K562 (cell line): ENCODE measurements at places on chromosomes 2 and 18. TPM values are rescaled to one million over a fixed set of nuclear protein-coding genes. Genes with fewer than 3 reads are reported as not detected.

ZNF385B gene
- not detected in 2 replicates for total RNA-seq

TUBA4B gene
- not detected in 2 replicates for total RNA-seq

PAIP2B gene
- total RNA-seq, result 0.29 and 0.38 TPM in 2 replicates

- DNase-seq, result no peak
Measured at GRCh38 chr2:207121784-207122183, 44.0 kb downstream of the KLF7 start.

- DNase-seq, result no peak
Measured at GRCh38 chr2:169746240-169746639, 12.6 kb downstream of the KLHL23 start.
